ENCODE measurements at places on chromosomes 2 and 18.

GRCh38 chr18:75531851-75532459 lies 104.5 kb upstream of the SMIM21 start:
- no peak for DNase-seq

GRCh38 chr18:74273394-74273793 lies 18.4 kb downstream of the CYB5A start:
- no peak for DNase-seq

DNA sequence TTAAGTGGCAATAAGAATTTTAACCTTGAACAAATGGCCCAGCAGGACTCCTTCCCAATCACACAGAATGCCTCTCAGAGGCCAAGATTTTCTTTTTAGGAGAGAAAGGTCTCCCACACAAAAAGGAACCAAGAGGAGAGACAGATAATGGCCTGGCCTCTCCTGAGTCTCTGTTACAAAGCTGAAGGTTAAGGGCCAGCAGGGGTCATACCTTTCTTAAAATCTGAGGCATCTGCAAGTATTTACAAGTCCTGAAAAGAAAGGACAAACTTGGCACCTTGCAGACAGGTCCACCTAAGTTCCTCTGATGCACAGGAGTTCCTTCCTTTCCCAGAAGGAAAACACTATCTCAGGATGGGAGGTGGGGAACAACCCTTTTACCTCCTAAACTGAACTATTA lies 142.3 kb downstream of the TMEM163 start:
- DNase-seq = no peak

DNA sequence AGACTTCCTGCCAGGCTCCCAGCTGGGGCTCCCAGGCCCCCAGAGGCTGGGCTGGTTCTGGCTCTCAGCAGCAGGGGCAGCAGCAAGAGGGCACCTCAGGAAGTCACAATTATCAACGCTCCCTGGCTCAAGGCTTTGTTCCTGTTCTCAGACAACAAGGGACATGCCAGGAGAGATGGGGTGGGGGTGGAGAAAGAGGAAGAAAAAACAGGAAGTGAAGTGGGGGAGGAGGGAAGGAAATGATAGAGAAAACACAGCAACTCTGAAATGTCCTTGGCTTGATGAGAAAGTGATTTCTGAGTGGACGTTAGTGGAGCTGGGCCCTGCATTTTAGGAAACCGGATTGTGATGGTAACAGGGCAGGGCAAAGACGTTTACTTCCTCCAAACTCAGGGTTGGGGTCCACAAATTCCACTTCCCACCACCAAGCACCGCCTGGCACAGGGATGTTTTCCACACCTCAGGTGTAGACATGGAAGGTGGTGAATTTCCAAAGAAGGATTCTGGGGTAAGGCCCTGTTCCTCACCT lies 40.4 kb downstream of the CYRIA start:
- DNase-seq = peak; percentile 80

DNA sequence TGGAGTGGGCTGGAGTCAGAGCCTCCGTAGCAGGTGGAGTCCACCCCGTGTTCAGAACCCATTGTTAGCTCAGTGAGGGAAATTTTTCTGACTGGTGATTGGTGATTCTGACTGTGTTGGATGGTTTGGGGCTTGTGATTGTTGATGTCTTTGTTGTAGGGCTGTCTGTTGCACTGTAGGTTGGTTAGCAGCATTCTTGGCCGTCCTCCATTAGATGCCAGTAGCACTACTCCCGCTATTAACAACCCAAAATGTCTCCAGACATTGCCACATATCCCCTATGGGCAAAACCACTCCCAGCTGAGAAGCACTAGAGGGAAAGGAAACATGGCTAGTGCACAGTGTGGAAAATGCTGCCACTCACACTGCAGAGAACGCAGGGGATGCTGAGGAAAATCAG lies 51.7 kb downstream of the ARMC9 start:
- DNase-seq = no peak

DNA sequence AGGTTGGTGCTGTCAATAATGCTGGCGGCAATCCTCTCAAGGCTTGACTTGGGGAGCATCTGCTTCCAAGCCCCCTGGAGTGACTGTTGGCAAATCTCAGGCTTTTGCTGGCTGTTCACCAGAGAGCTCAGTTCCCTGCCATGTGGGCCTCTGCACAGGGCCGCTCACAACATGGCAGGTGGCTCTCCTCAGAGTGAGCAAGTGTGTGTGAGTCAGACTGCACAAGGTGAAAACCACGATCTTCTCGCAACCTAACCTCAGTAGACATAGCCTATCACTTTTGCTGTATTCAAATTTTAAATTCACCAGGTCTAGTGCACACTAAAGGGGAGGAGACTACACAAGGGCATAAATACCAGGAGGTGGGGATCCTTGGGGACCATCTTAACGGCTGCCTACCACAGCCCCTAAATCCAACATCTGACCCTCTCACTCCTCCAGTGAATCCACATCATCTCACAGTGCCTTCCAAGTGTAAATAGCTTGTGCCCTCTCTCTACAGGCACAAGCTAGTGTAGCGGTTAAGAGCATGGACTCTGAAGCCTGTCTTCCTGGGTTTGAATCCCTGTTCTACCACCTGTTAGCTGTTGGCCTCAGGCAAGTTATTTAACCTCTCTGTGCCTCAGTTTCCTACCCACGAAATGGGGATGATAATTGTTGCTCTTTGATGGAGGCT lies 187.7 kb upstream of the CXCR4 start:
- DNase-seq = peak; percentile 23

DNA sequence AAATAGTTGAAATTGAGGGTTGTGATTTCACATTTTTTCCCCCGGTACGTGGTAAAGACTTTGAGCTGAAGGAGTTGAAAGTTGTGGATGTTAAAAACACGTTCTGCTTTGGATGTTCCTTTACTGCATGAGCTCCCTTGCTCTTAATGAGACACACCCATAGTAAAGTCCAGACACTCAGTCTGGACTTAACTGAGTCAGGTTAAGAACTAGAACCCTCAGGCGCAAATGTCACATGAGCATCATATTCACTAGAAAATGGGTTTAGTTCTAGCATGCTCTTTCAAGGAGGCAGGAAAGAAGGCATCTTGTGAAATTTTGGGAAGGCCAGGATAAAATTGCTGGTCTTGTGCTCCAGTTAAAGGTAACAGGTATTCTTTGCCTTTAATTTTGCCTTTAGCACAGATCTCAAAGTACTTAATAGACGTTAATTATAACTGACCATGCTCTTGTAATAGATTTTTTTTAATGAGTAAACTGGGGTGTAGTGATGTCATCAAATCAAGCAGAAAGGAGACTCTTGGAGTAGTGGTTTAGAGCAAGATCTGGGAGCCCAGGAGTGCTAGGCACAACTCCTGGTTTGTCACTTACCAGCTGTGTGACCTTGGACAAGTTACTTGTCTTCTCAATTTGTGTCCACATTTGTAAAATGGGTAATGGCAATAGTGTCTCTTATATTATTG lies 20.6 kb downstream of the ITGA6 start:
- DNase-seq = no peak

- DNase-seq = no peak
Measured at GRCh38 chr18:22423878-22424564, 6.3 kb upstream of the CTAGE1 start.

DNA sequence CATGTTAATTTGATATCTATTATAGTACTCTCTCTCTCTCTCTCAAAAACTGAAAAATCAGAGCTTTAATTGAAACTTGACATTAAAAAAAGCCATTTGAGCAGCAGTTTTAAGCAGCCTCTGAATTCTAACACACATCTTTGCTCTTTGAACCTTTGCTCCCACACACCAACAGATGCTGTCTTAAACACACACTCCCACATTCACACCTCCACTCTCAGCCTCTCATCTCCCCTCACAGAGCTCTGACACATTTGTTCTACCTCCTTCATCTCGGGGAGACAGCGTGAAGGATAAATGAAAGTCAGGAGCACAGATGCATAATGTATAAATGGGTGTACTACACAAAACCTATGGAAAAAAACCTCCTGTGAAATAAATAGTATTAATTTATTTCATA lies 95.2 kb downstream of the NAB1 start:
- DNase-seq = no peak

All from muscle of leg (tissue), 16 donors.